Activated CD4-positive, alpha-beta T cell treated with anti-CD3 and anti-CD28 coated beads, Interleukin-10, Interleukin-2, amounts not matched to agents 100 ng/mL and 50 ng/mL, durations not matched to agents 16 hours and 8 hours (primary cell): ENCODE measurements at places on chromosomes 4 and X.
A peak's percentile ranks its signal among the peaks of the same experiment; 100 is the strongest.

- DNase-seq = no peak
These were observed 391.9 kb downstream of the KCTD8 start for GRCh38 chr4:44056721-44057151.

GRCh38 chrX:41313419-41313818 is 20.5 kb upstream of the DDX3X start:
- DNase-seq = no peak

- peak; percentile 58 for DNase-seq
These were observed 627 bp downstream of the CDKN2AIP start for GRCh38 chr4:183445097-183445428.

DNA sequence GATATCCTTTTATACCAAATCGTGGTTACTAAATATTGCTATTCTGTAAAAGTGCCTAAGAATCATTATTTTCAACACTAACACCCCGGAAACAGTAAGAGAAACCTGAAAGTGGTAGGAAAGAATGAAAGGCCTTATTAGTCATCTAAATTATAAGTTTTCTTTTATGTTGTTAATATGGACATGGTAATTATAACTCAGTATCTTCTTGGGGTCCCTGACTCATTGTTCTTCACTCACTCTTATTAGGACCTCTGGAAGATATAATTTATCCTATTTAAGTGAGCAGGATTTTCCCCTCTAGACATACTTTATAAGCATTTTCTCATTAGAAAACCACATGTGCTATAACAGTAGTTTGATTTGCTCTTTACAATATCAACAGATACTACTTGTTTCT is 51.0 kb downstream of the SMARCA5 start:
- DNase-seq = no peak

DNA sequence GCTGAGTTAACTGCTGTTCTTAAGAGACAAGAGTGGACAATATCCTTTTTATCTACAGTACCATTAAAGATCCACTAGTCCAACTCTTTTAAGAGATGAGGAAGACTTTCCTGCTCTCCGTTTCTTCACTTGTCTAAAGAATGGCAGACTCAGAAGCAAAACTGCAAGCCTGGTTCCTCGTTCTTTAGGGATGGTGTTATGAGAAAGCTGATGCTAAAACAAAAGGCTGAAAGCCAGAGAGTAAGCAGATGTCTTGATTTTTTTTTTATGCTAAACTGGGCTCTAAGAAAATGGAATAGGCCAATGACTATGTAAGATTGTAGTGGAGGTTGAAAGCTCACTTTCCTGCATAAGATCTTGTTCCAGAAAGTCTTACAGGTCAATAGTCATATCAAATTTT is 78.1 kb downstream of the CNGA2 start:
- DNase-seq = no peak

DNA sequence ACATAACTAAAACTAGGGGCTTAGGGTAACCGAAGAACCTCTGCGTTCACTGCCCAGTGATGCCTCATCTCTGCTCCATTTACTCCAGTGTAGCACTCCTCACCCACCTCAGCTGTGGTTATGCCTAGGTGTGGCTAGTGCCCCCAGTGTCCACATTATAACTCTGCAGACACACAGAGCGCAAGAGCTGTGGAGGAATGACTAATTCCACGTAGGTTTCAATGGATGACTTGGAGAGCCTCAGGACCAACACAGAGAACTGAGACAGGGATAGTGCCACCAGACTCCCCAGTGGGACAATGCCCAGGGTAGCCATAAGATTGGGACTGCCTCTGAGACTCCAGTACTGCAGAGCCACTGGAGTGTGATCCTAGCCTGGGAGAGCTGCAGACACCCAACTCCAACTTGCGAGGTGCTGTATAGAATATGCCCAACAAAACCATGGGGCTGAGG is 542.4 kb upstream of the DIPK2B start:
- DNase-seq = peak; percentile 48

DNA sequence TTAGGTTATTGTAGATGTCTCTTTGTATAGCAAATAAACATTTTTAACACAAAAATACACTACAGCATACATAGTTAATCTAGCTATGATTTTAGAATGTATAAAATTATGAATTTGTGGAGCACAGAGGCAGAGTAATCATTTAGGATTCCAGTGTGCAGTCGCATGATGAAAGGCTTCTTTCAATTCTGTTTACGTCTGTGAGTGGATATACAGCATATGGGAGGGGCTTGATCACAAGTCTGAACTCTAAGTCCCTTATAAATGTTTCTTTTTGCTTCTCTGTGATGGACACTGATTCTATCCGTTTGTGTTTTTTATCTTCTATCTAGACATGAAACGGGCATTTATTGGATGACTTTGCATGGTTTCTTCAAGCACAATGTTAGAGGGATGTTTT is 1239.6 kb upstream of the AGA start:
- no peak for DNase-seq

GRCh38 chr4:185222598-185222997 is 13.2 kb downstream of the SNX25 start:
- no peak for DNase-seq

DNA sequence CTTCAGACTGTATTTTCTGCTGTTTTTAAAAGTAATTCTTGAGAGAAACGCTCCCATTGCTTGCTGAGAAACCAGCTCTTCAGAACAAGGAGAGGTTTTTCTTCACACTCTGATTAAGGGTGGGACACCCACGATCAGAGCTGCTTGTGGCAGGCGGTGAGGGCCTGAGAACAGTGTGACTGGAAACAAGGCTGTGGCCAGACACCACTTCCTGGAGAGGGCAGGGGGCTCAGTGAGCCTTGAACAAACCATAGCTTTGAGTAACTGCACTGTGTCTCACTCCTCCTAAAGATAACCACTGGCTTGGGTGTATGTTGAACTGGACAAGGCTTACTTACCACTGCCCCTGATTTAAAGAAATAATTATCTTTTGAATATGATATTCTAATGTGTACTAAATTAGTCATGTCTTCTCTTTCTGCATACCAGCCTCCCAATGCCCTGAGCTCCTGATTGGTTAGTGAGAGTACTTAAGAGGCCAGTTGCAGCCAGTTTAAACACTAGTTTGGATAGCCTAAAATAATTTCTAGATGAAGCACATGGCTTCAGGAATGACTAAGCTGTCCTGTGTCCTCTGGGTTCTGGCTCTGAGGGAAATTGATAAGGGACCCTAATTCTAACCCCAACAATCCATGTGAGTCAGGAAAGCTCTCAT is 3.7 kb upstream of the GPR82 start:
- peak; percentile 78 for DNase-seq

DNA sequence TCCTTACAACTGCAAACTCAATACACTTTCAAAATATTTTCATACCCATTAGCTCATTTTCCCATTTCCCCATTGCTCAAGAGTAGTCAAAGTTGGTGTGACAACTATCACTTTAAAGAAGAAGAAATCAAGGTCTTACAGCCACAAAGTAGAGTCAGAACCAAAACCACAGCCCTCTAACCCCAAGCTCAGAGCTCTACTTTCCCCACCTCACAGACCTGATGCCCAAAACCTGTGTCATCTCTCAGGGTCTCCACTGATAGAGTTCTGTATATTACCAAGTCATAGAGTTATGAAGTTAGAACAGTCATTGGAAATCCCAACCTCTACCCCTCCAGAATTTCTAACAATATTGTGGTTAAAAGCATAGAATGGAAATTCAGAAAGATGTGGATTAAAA is 505.8 kb downstream of the RAB28 start:
- no peak for DNase-seq

GRCh38 chr4:24896056-24896455 is 16.8 kb downstream of the CCDC149 start:
- no peak for DNase-seq

DNA sequence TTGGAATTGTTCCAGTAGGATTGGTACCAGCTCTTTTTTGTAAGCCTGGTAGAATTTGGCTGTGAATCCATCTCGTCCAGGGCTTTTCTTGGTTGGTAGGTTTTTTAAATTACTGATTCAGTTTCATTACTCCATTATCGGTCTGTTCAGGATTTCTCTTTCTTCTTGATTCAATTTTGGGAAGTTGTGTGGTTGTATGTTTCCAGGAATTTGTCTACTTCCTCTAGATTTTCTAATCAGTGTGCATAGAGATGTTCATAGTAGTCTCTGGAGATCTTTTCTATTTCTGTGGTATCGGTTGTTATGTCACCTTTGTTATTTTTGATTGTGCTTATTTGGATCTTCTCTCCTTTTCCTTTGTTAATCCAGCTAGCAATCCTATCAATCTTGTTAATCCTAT is 248.7 kb downstream of the ARHGAP10 start:
- no peak for DNase-seq

DNA sequence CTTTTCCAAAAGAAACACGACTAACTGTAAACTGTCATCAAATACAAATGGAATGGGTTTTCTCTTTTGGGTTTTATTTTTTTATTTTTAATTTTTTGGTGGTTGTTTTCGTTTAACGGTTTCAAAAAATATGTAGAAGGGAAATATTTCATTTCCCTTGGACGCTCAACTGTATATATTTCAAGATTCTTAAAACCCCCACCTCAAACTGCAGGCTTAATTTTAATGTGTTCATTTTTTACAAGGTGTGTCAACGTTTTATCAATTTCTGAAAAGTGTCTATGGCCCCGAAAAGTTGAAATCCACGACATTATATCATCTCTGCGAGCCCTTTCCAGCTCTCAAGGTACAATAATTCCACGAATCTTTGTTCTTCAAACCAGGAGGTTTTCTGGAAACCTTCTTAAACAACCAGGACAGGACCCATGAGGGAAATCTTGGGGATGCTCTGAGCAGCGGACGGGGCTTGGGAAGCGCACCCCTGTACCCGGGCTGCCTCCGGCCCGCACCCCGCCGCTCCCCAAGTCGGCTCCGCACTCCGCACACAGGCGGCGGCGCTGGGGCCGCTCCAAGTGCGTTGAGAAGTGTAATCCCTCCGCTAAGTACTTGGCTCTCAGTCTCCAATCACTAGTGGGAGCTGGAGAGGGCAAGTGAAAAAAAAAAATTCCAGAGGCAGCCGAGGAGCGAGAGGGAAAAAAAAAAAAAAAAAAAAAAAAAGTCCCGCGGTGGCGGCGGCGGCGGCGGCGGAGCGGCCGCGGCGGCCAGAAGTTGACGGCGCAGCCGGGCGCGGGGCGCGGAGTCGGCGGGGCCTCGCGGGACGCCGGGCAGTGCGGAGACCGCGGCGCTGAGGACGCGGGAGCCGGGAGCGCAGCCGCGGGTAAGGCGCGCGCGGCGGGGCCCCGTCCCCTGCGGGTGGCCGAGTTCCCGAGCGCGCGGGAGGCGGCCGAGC is at the start of gene BMPR1B:
BMPR1B (plus strand) TSS at position 764 of the 949 bp plus-strand sequence. CDS start 346,470 bp downstream, outside the sequence.
- no peak for DNase-seq

- no peak for DNase-seq
These were observed 177.4 kb upstream of the MAMLD1 start for GRCh38 chrX:150185766-150186165.

DNA sequence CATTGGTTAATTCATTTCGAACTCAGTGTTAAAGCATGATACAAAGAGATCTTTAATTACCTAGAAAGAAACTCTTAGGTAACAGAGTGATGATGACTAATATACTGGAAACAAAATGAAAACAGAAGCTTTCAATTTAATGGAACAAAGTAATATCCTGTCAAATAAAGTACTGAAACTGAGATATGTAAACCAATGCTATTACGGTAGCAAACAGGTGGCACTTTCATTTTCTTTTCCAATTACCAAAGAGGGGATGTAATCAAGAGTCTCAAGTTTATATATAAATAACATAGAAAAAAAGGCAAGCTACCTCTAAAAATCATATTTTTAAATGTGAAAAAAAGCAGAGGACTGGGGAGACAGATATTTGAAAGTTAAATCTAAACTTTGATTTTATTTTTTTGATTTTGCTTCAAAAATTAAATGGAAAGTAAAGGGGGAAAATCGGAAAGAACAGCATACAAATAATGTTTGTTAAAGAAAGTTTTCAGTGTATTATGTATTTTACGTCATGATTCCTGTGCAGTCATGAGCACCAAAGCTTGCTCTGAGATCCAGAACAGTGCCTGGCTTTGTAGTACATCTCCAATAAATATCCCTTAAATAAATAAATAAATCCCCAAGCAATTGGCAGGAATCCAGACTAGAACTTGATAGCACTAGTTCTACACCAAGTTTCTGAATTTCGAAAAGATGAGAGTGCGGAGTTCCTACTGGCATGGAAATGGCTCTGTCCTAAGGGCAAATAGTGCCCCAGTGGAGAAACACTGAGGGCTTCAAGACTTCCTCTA is 25.0 kb upstream of the RAPGEF2 start:
- DNase-seq = peak; percentile 68

GRCh38 chrX:145405012-145405411 is 157.7 kb downstream of the SPANXN1 start:
- peak; percentile 39 for DNase-seq

- DNase-seq = no peak
These were observed 101.6 kb downstream of the HUWE1 start for GRCh38 chrX:53584891-53585290.

DNA sequence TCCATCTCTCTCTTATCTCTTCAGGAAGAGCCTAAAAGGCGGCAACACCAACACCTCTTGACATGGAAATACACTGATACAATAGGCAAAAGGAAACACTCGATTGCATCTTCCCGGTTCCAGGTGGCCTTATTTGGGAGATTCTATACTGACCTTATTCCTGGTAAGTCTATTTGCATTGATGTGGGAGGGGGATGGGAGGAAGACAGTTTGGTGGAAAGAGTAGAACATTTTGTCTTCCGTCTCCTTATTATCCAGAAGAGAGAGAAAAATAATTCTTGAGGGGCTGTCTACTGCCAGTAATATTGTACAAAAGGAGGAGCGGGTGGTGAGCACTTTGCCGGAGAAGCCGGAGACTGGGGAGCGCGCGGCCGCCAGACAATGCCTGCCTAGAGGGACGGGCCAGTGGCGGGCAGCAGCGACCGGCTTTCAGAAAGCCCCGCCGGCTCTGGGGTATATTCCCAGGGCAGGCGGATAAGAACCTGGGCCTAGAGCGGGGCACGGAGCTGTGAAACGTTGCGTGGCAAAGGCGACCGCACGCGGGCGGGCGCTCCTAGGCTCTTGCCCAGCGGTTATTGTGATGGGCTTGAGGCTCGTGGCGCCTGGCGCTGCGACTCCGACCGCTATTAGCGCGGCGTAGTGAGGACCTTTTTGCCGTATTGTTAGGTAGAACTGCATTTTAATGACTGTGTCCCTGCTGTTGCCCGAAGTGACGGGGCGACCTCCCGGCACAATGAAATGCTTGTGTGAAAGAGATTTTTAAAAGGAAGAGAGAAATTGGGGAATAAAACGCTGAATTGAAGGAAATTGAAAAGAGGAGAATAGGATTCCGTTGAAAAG is 518 bp downstream of the PRDM8 start:
- no peak for DNase-seq

DNA sequence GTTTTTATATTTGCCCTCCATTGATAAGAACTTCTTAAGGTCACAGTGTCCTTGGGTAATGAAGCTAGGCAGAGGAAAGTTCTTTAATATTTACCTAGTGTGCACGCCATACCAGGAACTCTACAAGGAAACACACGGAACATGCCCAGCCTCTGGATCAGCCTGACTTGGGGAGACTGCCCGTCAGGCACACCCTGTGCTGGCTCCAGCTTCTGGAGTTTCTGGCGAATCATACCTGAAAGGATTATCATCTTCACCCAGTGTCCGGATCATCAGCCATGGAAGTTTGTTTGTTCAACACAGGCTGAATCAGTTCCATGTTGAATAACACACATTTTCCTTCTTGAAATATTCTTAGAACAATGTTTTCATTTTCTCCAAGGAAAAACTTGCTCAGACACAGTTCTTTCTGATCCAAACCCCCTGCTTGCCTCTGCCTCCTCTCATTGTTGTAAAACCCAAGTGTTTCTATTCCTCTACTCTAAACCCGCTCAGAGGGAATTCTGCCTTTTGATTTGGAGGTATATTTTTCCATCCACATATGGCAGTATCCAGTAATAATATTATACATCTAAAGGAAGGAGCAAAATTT is 176.7 kb downstream of the SHROOM3 start:
- DNase-seq = no peak
